ENCODE measurements at places on chromosomes 16 and 17.
A peak's percentile ranks its signal among the peaks of the same experiment; 100 is the strongest.

- DNase-seq, result no peak
These were observed at the start of gene KRTAP3-3 for GRCh38 chr17:40993839-40994238. TSS of gene KRTAP3-3 (minus strand) at chr17:40994164. CDS start at chr17:40994097, 67 bp downstream.

GRCh38 chr17:41917679-41918313, 955 bp downstream of the ACLY start:
- DNase-seq, result no peak

- peak; percentile 97 for DNase-seq
These were observed 5.0 kb upstream of the ADGRG1 start for GRCh38 chr16:57623251-57624043.

GRCh38 chr17:7460850-7461660, 16.2 kb downstream of the CHRNB1 start:
- DNase-seq, result no peak

DNA sequence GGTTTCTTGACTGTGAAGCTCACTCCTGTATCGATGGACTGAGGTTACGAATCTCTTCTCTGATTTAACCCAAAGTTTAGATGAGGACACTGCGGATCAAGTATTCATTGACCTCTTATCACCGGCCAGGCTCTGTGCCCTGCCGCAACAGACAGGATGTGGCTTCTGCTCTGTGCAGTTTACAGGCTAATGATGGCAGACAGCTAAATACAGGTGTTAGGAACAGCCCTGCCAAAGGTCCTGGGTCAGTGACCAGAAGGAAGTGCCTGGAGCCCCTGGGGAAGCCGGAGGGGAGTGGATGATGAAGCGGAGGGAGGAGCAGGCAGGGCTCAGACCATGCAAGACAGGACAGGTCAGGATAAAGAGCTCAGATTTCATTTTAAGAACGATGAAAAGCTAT, 44.4 kb downstream of the HAPSTR1 start:
- peak; percentile 41 for DNase-seq

DNA sequence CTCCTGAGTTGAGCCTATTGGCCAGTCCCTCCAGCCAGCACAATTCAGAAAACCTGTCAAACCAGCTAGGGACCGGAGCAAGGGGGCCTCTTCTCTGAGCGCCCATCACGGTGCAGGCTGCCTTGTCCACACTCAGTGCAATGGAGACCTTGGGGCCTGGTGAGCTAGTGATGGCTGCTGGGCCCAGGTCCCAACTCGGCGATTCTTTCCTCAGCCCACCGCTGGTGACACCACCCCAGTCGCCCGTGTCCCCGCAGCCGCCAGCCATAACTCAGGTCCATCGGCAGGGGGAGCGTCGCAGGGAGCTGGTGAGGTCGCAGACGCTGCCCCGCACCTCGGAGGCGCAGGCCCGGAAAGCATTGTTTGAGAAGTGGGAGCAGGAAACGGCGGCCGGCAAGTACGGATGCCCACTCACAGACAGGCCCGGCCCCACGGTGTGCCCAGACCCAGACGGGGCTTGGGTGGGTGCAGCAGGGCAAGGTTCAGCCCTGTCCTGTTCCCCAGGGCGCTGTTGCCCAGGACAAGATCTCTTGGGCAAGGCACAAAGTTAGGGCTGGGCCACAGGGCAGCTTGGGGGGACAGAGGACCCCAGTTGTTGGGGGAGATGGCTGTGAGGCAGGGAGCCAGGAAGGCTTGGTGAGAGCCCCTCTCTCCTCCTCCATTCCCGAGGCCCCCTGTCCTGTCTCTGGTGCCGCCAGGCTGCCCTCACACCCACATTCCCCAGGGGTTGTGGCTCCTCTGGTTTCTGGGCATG, 10.8 kb downstream of the SMTNL2 start:
- no peak for DNase-seq

DNA sequence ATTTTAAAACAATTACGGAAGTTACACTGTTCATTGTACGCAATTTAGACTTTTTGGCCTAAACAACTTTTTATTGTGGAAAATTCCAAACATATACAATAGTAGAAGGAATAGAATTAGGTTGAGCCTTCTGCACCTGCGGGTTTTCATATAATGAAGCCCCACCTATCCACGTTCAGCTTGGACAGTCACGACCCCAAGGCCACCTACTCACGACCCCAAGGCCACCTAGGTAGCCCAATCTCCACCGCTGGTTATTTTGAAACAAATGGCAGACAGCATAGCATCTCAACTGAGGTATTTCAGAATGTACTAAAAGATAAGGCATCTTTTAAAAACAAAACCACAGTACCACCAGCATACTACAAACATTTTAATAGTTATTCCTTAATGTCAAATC, 631 bp downstream of the NLRC5 start:
- no peak for DNase-seq

DNA sequence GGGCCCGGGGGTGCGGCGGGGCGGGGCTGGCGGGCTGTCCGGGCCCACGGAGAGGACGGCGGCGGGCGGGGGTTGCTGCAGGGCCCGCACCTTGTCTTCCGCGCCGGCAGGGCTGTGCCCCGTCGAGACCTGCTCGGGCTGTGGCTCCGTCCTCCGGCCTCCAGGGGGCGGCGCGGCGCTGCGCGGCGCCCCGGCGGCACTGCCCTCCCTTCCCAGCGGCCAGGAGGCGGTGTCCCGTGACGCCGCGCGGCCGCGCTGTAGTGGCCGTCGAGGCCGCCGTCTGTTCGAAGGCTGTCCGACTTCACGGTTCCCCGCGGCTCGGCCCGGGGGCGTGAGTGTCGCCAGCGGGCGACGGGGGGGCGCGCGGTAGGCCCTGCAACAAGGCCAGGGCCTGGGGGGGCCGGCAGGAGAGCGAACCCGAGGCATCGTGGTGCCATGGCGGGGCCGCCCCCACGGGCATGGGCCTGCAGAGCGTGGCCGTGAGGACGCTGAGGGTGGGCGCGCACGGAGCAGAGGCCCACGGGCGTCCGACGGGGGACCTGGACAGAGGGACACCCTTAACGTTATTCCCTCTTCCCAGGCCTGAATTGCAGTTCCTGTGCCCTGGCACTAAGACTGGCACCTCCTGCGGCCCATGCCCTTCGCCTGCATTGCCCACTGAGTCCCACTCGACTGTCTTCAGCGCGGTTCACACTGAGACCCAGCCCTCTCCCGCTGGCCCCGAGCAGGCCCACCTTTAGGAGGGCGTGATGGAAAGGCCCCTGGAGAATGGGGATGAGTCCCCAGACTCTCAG, at the start of gene PLEKHG4:
Gene PLEKHG4 (plus strand): TSS at position 237 of the 794 bp plus-strand sequence. CDS start 513 bp downstream, at position 750.
- no peak for DNase-seq

DNA sequence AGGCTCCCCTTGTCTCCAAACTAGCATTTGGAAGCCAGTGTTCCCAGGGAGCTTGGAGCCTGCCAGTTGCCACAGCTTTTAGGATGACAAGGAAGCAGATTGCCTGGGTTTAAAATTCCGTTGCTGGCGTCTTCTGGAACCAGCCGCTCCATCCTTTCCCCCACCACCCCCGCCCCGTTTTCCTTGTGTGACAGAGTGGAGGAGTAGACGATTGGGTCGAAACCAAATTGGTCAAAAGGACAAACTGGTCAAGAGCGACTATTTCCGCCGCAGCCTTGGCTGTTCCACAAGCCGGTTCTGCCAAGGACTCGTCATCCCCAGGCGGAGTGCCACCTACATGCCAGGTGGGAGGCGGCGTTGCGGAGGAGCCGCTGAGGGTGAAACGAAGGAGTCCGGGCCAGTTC, 91.1 kb downstream of the RPA1 start:
- DNase-seq, result peak; percentile 75

GRCh38 chr16:1003391-1004347, 22.1 kb downstream of the SOX8 start:
- DNase-seq, result no peak

DNA sequence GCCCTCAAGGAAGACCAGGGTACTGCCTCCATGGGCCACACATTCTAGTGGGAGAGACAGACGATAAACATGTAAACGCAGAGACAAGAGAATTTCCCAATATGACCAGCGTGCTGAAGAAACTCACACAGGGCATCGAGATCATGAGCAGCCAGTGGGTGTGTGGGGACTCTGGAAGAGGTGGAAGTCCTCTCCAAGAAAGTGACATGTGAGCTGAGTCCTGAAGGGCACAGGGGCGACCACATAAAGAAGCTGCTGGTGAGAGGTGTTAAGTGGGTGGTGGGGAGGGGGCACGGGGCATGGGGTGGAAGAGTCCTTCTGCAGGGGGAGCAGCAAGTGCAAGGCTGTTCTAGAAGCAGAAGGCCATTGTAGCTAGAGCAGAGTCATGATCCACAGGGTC, 21.0 kb upstream of the RAP1GAP2 start:
- no peak for DNase-seq

DNA sequence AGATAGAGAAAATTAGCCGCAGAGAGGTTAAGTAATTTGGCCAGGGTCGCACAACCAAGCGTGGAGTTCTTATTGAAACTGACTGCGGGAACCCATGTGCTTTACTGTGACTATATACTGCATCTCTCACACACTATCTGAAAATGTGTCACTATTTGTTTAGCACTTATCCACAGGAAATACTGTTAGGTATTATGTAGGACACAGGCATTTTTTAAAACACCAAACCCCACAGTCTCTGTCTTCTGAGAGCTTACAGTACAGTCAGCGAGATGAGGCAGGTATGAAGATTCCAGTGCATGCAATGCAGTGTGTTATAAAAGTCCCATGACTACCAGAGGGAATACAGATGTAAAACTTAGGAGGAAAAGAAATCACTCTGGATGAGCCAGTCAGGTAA, 11.3 kb downstream of the RBL2 start:
- no peak for DNase-seq

- no peak for DNase-seq
These were observed 530 bp downstream of the PCGF2 start for GRCh38 chr17:38747463-38748148.

- DNase-seq, result no peak
These were observed 4.8 kb downstream of the SYNGR2 start for GRCh38 chr17:78173097-78173715.

- no peak for DNase-seq
These were observed 10.1 kb upstream of the SLC25A39 start for GRCh38 chr17:44334727-44335126.

- no peak for DNase-seq
These were observed 29.1 kb downstream of the COG4 start for GRCh38 chr16:70494202-70494770.

DNA sequence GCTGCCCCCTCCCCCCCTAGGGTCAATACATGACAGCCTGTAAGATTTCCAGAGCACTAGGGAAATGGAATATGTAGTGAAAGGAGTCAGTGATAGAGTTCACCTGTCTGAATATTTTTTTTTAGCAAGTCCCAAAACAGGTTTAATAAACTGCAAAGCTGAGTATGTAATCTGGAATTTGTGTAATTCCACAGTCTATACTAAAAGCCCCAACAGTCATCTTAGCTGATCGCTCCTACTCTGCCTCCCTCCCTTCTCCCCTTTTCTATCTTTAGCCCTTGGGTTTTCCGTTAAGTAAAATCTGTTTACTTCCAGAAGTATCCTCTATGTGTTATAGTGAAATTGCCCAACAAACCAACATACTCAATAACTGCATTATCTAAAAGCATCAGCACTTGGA, 3.5 kb downstream of the CDH13 start:
- DNase-seq, result no peak

DNA sequence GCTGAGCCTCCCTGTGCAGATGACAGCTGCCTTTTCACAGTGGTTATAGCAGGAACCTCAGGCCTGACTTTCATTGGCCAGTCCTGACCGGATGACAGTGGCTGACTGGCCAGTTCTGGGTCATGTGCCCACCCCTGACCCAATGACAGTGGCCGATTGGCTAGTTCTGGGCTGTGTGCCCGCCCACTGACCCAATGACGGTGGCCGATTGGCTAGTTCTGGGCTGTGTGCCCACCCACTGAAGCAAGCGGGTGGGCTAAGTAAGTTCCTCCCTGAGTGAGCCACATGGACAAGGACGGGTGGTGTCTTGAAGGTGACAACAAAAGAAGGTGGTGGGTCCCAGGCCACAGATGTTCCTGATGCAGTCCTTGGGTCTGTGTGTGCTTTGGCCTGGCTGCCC, 9.5 kb downstream of the DEF8 start:
- peak; percentile 12 for DNase-seq

DNA sequence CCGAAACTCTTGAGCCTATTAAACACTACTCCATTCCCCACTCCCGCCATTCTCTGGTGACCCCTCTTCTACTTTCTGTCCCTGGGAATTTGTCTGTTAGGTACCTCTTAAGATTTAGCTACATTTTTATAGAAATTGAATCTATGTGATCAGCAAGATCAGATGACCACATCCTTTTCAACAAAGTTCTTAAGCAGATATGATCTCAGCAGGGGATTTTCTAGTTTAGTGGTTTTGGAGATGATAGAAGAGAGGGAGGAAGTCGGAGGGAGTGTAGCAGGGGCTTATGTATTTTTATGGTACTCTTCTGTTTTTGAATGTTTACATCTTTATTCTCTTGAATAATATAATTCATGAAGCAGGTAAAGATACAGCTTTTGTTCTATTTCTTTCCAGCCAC, 40.8 kb downstream of the RPA1 start:
- no peak for DNase-seq

DNA sequence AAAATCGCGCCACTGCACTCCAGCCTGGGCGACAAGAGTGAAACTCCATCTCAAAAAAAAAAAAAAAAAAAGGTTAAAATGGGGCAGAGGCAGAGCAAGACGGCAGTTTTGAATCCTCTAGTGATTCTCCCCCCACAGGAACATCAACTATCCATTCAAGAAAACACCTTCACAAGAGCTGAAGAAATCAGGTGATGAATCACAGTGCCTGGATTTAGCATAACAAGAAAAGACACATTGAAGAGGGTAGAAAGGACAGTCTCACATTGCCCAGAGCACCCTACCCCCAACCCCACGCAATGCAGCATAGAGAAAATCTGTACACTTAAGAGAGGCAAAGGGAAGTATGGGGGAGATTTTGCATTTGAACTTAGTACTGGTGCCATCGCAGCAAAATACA, 28.8 kb upstream of the RNF43 start:
- no peak for DNase-seq

DNA sequence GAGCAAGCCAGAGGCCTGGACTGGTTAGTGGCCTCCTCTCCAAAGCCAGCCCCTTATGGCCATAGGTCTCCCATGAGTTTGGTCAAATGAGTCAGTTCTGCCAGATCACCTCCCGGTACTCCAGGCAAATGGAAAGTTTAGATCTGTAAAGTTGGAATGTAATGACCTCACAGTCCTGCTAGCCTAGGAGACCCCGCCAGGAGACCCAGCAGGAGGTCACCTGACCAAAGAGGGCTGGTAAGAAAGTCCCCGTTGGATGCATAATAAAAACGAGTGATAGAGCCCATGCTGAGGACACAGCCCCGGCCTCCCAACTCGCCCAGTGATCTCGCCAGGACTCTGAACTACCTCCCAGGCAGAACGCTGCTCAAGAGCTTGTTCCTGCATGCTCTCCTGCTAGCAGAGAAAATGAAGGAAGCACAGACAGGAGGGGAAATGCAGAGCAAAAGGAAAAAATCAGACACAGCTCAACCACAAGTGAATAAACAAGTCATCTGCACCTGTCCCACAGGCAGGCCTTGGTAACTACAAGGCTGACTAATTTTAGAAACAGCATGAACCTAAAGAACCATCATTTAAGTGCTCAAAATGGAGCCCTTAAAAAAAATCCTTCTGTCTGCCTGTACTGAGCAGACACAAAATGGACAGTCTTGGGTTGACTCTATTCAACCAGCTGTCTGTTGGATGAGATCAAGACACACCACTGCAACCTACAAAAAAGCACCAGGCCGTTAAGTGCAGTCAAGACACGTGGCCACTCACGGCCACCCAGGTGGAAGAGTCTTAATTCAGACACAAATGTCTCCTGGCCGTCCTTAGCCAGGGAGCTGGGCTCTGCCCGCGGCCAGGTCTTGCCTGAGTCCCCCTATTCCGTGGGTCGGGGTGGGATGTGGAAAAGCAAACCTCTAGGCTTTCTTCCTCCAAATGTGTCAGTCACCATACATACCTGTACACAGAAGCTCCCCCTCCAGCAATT, 9.2 kb downstream of the CDIP1 start:
- no peak for DNase-seq

- no peak for DNase-seq
These were observed 66.5 kb downstream of the IGF2BP1 start for GRCh38 chr17:49063652-49064051.

Data from posterior cingulate gyrus (tissue), 11 donors.